Stimulated activated CD8-positive, alpha-beta memory T cell treated with anti-CD3 and anti-CD28 coated beads, Interleukin-7, amount 100 ng/mL, for 1 hour (primary cell): ENCODE measurements at places on chromosomes 3 and 15.

GRCh38 chr3:39094851-39095677, 12.4 kb downstream of the GORASP1 start:
- no peak for DNase-seq

- DNase-seq = no peak
Measured at GRCh38 chr15:82968066-82968465, 15.5 kb upstream of the HOMER2 start.

GRCh38 chr3:105493305-105493892, 126.7 kb downstream of the ALCAM start:
- no peak for DNase-seq

DNA sequence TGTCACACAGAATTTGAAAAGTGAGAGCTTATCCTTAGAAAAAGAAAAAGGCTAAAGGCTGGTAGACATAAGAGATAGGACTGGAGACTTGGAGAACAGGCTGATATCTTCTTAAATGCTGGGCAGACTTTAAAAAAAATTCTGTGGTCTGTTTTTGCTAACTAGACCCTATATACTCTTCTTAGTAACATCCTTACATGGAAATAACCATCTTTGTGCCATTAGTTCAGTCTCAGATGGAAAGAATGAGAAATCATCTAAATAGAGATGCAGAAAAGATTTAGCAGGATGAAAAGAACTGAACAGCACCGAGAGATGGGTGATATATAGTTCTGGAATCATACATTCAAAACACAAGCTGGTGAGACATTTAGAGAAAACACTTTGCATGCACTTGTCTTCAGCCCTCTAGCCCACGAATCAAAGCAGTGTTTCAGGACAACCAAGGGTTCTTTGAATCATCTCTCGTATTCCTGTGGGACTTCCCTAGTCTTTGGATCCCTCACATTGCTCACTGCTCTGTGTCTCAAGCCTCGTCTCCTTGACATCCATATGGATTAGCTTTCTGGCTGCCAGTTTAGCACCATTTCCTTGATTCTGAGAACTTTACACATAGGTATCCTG, 93.0 kb upstream of the LYSMD4 start:
- no peak for DNase-seq

- no peak for DNase-seq
Measured at GRCh38 chr15:67180514-67181191, 73.8 kb downstream of the AAGAB start.

DNA sequence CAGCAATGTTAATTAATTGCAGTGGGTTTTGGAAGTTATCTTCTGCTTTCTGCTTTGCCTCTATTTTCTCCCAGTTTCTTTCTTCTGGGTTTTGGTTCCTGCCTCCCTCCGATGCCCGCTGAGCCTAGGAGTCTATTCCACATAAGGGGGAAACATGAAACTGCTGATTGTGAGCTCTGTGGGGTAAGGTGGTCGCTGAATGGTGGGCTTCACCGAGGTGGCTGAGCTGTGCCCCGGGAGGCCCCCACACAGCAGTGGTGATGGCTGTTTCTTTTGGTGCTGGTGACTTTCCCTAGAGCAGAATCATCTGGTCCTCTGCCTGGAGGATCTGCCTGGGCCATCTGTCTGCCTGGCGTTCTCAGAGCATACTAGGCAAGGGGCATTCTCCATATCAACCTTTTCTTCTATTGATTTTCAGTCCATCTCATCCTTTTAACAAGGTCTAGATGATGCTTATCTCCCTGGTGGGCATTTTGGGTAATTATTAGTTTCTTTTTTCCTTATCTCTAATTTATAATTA, 68.8 kb upstream of the ATP2B2 start:
- no peak for DNase-seq

DNA sequence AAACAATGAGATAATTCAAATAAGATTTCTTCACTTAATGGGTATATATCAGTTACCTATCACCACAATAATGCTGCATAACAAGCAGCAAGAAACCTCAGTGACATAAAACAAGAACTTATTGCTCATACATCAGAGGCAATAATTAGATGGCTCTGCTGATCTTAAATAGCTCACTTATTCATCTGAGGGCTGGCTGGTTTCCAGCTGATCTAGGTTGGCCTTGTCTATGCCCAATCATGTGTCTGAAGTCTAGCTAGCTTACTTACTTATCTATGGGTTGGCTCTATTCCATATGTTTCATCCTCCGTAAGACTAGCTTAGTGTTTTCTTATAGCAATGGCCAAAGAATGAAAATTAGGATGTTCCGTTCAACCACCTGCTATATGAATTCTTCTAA, 109.4 kb upstream of the AGTR1 start:
- DNase-seq = no peak

DNA sequence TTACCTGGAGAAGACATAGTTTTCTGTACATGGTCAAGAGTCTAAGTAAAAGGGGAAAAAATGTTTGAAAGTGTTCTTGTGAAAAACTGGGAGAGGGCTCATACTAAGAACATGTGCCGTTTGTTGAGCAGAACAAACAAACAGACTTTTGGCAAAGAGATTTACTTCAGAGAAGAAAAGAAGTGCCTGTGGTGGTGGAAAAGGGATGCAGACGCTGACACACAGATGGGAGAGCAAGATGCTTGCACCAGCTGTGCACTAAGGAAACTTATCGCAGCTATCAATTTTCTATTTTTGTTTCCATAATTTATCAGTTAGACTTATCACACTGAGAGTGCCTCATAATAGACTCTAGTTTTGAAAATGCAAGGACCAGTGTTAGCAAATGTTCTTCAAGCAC, 259.6 kb upstream of the PDZRN3 start:
- DNase-seq = no peak

DNA sequence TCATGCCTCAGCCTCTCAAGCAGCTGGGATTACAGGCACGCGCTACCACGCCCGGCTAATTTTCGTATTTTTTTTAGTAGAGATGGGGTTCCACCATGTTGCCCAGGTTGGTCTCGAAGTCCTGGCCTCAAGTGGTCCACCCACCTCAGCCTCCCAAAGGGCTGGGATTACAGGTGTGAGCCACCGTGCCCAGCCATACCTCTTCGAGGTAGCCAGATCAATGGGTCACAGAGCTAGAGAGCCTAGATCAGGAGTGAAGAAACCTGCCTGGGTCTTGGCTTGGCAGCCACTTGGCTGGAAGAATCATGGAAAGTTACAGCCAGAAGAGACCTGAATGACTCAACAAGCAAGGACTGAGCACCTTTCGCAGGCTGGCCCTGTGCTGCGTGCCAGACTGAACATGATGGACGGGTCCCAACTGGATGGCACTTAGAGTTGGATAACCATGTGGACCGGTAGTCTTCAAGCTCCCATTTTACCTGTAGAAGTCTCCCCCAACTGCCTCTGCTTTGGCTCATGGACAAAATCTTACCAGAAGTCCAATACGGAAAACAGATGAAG, 29.7 kb downstream of the GNB5 start:
- no peak for DNase-seq

- no peak for DNase-seq
Measured at GRCh38 chr3:97432914-97433313, 331.6 kb upstream of the ARL6 start.

DNA sequence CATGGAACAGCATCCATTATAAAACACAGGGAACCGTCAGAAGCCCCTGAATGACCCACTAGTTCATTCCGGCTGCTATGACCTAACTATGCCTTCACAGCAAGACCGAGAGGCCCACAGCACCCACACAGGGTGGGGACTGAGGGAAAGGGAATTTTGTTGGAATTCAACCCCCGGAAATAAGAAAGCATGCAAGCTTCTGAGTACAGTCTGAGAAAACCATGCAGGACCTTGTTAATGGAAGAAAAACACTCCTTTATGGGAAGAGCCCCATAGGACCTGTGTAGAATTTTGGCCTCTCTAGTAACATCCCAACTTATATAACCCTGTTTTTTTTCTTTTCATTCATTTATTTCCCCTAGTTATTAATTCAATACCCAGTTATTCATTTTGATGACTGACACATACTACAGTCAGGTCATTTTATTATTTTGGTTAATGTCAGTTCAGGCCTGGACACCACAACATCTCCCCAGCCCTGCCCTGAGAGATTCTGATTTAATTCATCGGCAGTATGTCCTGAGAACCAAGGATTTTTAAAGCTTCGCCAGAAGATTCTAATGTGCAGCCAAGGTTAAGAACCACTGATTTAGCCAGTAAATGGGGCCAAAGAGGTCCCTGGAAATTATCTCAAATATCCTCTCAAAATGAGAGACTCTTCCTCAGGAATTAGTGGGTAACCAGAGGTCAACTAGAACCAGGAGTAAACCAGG, 231.6 kb upstream of the GOLGA6L4 start:
- DNase-seq = no peak

DNA sequence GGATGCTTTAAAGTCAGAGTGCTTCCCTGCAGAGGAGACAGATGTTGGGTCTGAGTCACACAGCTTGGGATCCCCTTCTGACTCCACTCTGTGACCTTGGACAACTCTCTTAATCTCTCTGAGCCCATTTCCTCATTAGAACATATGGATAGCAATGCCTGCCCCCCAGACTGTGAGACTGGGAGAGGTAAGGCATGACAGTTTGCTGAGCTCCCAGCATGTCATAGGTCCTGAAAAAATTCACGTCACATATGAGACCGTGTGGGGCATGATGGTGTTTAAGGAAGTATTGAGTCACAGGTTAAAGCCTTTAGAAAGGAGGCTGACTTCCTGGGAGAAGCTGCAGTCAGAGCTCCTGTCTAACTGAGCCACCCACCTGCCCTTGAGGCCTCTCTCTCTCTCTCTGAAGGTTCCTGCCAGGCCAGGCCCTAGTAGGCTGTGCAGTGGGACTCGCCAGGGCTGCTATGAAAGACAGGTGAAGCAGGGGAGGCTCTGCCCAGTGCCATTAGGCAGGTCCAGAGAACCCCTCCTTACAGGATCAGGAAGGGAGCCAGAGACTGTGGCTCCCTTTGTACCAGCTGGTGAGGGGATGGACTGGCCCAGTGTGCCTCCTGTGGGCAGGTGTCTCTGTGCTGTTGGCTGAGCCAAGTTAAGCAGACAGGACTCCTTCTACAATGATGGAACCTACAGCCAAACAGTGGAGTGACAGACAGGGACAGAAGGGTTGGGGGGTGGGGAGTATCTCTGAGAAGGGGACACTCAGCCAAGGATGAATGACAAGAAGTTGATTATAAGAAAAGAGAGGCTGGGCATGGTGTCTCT, 19.5 kb upstream of the DOCK3 start:
- DNase-seq = no peak

DNA sequence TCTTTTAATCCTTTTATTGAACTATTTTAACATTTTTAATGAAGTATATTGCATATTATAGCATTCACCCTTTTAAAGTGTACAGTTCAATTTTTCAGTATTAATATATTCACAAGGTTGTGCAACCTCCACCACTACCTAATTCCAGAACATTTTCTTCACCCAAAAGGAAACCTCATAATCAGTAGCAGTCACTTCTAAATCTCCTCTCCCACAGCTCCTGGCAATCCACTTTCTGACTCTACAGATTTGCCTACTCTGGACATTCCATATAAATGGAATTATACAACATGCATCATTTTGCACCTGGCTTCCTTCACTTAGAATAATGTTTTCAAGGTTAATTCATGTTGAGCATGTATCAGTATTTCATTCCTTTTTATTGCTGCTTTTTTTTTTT, 55.0 kb upstream of the HRH1 start:
- no peak for DNase-seq

DNA sequence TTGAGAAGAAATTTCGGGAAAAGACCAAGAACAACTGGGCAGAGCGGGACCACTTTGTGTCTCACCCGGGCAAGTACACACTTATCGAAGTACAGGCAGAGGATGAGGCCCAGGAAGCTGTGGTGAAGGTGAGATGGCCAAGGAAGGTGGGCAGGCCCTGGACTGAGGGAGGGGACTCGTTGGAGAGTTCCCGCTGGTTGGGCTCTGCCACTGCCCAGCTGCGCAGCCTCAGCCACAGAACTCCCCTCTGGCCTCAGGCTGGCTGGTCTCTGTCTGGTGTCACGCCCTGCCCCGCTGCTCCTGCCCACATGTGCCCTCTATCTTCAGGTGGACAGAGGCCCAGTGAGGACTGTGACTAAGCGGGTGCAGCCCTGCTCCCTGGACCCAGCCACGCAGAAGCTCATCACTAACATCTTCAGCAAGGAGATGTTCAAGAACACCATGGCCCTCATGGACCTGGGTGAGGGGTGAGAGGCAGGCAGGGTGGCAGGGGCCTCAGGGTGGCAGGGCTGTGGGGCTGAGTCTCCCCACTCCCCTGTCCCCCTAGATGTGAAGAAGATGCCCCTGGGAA, 2.4 kb downstream of the PARP3 start:
- DNase-seq = no peak

DNA sequence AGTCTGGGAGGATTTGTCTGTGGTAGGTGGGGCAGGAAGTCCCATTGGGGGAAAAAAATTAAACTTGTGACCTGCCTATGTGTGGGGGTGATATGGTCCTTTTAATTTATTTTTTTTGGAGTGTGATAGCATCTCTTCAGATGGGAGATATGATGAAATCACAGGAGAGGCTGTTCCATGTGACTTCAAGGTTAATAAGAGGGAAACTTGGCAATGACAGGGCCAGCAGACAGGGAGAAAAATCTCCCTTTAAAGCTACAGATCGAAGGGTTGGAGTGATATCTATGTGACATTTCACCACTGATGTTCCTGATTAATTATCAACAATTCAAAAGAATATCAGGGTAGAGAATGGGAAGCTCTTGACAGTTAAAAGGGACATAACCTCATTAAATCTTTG, 886.9 kb downstream of the TUSC7 start:
- DNase-seq = no peak

DNA sequence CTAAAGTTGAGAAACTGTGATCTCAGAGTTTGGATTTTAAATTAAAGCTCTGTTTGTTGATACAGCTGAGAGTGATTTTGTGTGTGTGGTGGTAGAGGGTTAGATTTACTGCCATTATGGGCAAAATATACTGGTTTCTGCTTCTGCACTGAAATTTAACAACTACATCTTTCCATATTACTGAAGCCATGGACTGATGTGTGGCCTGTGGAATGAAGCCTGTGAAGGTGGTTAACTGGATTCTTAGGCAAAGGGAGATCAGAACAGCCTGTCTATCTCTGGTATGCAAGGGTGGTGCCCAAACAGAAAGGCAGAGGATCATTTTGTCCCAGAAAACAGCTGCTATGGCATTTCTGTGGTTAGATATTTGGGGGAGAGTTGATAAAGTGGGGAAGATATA, 297.3 kb upstream of the THBS1 start:
- no peak for DNase-seq

GRCh38 chr3:137835096-137835495, 71.0 kb downstream of the SOX14 start:
- DNase-seq = no peak

- DNase-seq = no peak
Measured at GRCh38 chr15:75666823-75667501, 19.2 kb downstream of the SNX33 start.

DNA sequence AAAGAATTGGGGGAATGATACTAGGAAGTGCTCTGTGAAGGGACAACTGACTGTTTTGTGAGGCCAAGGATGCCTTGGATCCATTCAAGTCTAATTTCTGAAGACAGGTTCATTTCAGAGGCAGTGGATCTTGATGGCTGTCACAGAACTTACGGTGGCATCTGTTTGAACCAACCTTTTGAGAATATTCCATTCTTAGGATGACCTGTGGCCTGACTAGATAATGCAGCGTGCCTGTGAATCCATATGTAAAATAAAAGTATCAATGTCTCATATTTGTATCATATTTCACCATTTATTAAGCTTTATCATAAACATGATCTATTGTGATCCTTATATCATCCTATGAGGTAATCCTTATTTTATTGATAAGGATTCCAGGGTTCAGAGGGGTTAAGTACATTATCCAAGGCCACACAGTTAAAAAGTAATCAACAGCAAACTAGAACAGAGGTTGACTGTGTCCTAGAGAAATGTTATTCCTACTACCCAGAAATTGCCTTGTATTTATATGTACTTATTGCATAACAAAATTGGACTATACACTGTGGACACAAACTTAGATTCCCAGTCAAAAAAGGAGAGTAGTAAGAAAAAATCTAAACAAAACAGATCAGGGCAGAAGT, 34.3 kb downstream of the IL1RAP start:
- DNase-seq = no peak
